Stimulated activated CD4-positive, alpha-beta T cell treated with anti-CD3 and anti-CD28 coated beads, Interleukin-1b, Interleukin-23, amount 100 ng/mL, for 1 hour (primary cell): ENCODE measurements at places on chromosomes 13 and 19.

DNA sequence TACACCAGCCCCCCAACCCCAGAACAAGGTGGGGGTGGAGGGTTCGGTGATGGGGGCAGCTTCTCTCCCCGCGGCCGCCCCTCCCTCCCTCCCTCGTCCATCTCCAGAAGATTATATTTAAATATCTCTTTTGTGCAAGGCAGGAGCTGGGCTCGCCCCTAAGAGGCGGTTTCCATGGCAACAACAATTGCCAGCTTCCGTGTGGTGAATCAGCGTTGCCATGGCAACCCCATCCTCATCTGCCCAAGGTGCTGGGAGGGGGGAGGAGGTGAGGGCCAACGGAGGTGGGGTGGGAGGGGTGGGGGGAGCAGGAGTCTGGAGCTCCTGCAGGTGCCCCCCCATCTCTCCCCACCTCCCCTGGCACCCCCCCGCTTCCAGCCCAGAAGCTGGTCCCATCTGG, 46.4 kb downstream of the CELF5 start:
- DNase-seq: no peak

DNA sequence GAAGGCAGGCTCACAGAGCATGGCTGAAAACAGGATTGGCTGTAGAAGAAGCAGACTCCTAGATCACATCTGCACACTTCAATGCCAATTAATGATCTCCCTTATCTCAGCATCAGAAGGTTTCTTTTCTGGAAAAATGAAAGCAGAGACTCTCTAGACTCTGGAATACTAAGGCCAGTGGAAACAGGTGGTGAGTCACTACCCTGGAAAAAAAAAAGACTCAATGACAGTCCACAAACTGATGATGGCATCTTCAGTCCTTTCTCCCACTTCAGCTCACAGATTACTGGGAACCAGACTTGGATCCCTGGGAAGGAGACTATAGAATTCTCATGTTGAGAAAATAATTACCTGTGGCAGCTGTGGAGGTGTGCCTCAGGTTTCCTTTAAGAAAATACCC, 47.5 kb upstream of the MBNL2 start:
- DNase-seq: no peak

- peak; percentile 47 for DNase-seq
These were observed 2.7 kb upstream of the RASAL3 start for GRCh38 chr19:15466851-15467733.

- no peak for DNase-seq
These were observed 699 bp downstream of the IFNL1 start for GRCh38 chr19:39296906-39297305.

GRCh38 chr19:22116760-22117159, 64.5 kb downstream of the ZNF257 start:
- no peak for DNase-seq

- DNase-seq: no peak
These were observed 59.5 kb downstream of the PCCA start for GRCh38 chr13:100148422-100148821.
